Astrocyte of the cerebellum (primary cell): ENCODE measurements at places on chromosomes 12 and 14.

- no peak for DNase-seq
Measured at GRCh38 chr12:52835271-52836041, 1.3 kb upstream of the KRT79 start.

DNA sequence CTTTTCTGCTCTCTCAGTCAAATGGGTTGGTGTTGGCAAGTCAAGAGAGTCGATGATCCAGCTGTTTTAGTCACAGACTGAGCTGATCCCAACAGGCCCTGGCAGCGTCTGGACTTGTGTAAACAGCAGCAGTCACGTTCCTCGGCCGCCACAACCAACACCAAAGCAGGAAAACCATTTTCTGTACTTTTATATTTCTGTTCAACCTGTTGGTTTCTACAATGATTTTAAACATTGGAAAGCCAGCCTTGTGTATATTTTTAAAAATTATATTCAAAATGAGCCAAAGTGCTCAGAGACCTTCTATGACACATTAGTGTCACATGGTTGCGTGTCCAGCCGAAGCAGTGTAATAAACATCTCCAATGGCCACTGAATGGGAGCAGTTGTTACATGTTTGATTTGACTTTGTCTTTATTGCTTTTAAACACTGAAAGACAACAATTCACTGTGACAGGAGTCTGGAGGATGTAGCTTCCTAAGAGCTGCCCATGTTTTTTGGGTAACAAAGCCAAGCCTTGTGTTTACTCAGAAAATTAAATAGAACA is 5.9 kb upstream of the SIVA1 start:
- DNase-seq = no peak

GRCh38 chr12:121277374-121277759 is 19.1 kb downstream of the CAMKK2 start:
- DNase-seq = no peak

GRCh38 chr12:75862692-75863471 is 168.7 kb downstream of the PHLDA1 start:
- no peak for DNase-seq
